Right lobe of liver (tissue), 6 donors: ENCODE measurements at places on chromosomes 1 and 21. TPM values are rescaled to one million over a fixed set of nuclear protein-coding genes. Genes with fewer than 3 reads are reported as not detected.
A peak's percentile ranks its signal among the peaks of the same experiment; 100 is the strongest.

DNA sequence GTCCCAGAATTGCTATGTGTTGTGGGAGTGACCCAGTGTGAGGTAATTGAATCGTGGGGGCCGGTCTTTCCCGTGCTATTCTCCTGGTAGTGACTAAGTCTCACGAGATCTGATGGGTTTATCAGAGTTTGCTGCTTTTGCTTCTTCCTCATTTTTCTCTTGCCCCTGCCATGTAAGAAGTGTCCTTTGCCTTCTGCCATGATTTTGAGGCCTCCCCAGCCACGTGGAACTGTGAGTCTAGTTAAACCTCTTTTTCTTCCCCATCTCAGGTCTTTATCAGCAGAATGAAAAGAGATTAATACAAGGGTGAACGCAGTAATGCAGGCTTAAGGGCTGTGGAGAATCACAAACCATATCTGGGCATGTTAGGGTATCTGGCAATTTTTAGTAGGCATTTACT is 624.0 kb downstream of the USP25 start:
- DNase-seq = no peak

DNA sequence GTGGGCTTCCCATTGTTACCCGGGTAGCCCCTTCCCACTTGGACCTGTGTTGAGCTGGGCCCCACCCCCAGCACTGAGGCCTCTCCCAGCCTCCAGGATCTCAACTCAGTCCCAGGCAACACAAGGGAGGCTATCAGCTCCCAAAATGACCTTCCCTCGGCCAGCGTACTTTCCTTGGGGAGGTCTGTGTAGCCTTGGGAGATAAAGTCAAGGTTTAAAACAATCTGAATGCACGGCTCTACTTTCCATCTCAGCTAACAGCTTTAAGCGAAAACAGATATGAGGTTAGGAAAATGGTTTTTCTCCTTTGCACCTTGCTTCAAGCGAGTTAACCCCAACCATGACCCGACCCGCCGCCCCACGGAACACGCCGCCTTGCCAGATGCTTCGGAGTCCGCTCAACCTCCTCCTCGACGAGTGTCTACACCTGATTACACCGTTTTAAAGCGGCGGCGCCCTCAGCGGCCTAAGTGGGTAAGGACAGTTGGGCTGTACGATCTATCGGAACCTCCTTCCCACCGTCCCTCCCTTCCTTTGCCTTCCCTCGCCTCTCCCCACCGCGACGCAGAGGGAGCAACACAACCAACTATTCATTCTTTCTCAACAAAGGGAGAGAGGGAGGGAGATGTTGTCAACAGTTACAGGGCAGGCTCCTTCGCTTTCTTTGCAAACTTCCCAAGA is 1.1 kb downstream of the BCAR3 start:
- DNase-seq = peak; percentile 81

GRCh38 chr1:22056936-22057335 is 4.4 kb downstream of the CDC42 start:
- no peak for DNase-seq

The RAVER2 gene
- 0.73 TPM for total RNA-seq

DNA sequence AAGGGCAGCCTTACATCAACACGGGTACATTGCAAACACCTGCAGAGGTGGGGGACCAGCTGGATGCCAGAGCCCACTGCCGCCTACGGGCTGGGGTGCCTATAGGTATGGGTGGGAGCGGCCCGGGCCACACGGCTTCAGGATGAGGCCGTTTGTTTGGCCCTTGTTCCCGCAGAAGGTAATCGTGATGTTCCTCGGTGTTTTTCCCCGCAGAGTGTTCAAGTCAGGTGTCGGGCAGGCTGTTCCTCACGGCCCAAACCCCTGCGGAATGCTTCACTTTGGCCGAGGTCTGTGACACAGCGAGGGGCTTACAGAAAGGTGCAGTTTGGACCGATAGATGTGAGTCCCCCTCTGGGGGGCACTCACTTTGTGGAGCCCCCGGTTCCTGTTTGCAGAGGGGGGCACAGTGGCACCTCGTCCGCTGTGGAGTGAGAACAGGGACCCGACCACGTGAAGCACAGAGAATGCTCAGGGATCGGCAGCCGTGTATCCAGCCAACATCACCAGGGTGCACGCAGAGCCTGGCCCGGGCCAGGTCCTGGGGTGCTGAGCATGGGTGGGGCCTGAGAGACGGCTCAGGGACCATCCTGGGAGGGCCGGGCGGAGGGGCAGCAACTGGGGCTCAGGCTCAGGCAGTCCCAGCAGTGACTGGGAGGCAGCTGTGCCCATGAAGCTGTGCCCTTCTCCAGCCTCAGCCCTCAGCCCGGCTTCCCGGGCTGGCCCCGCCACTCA is 453 bp upstream of the TTLL10 start:
- DNase-seq = peak; percentile 37

The PPIAL4G gene
- total RNA-seq = not detected

- no peak for DNase-seq
Measured at GRCh38 chr1:76625886-76626678, 241.2 kb upstream of the ST6GALNAC5 start.

DNA sequence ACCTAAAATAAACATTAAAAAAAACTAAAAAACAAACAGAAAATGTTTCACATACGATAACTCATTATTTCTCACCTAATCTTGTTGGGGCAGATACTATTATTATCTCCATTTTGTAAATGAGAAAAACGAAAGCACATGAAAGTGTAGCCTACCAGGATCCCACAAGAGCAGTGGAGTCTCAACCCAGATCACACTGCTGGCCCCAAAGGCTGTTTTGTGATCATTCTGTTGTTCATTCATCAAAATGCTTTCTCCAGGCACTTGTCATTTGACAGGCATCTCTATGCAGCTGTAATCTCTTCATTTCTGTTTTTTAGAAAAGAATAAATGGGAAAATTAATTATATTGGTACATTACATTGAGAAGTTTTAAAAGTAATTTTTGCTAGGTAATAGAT is 67.5 kb downstream of the AK5 start:
- DNase-seq = no peak

The TFF3 gene
- 6.8 TPM for total RNA-seq

DNA sequence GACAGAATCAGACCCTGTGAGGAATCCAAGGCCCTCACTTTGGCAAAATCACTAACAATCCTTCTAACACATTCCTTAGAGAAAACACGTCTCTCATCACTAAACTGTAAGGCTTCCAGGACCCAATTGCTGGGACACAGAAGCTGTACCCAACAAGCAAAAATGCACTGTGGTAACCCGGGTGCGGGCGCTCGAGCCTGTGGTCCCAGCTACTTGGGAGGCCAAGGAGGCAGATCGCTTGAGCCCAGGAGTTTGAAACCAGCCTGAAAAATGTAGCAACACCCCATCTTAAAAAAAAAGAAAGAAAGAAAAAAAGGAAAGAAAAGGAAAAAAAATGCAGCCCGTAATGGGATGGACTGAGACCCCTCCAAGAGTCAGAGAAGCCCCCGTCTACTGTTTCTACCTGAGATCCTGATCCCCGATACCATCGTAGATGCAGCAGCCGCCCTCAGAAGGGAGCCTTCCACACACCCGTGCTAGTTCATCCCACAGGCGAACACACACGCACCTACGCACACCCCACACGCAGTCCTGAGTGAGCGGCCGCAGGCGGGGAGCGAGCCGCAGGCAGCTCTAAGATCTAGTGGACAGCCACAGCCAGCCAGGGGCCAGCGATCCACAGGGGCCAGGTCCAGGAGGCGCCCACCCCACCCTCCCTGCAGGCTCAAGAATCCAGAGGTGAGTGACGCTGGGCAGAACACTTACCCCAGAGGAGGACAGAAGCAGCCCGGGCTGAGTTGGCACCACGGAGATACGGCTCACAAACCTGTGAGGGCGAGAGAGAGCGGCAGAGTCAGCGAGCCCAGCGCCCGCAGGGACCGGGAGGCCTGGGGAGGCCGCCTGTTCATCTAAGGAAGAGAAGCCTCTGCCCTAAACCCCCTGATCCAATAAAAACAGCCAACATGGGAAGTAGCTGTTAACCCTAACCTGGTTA is 20.1 kb downstream of the WDR4 start:
- no peak for DNase-seq

- DNase-seq = no peak
Measured at GRCh38 chr1:102970496-102971078, 137.7 kb downstream of the COL11A1 start.

The CFAP57 gene
- total RNA-seq = not detected

GRCh38 chr1:63642901-63643300 is 49.7 kb downstream of the PGM1 start:
- DNase-seq = no peak

The CA14 gene
- total RNA-seq = 0.20 TPM

DNA sequence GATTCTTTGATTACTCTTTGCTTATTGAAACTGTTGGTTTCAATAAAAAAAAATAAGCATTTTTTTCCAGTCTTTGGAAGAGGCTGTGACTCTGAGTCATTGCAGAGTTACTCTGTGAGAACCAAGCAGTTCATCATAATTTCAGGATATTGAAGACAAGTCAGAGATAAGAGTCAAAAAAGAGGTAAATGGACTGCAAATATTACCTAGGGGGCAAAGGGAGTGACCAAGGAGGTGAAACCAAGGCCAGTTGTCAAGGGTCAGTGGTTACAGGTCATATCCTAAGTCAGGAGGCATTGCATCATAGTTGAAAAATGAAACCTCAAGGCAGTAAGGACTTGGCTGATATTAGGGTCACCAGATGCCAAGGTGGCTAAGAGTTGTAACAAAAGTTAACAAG is 597.1 kb upstream of the USP24 start:
- no peak for DNase-seq

GRCh38 chr1:63442141-63442475 is 74.7 kb downstream of the ALG6 start:
- DNase-seq = no peak

DNA sequence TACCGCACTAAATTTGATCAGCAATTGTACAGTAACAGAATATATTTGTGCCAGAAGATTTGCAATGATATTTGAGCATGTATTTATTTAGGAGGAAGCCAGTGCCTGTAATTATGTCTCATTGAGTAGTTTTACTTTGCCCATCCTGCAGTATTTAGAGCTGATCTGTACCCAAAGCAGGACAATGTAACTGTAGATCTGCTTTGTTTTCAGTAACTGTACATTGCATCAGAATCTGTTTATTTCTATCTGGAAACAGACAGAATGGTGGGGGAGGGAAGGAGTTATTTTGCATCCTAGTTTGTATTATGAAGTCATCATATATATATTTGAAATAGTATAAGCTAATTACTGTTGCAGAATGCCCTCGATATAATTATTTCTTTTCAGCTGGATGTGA is 36.2 kb upstream of the LRRC8C start:
- DNase-seq = no peak

GRCh38 chr1:31978843-31979400 is 34.7 kb upstream of the KHDRBS1 start:
- DNase-seq = no peak

The POU3F1 gene
- total RNA-seq = not detected

The TINAGL1 gene
- total RNA-seq = 32.6 TPM

DNA sequence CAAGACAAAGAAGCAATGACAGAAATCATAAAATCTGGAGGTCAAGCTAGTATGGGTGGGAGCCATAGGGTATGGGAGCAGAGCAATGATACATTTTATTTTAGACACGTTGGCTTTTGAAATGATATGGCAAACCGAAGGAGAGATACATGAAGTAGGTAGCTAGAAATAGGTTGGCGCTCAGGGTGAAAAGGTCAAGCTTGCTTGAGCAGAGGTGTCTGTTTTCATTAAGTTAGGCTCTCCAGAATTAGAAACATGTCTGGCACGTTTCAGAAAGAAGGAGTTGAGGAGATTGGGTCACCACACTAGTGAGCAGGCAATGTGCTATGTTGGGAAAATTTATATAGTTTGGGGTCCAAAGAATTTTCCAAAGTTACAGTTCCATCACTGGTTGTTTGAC is 151.4 kb downstream of the AMY1C start:
- no peak for DNase-seq

The CACHD1 gene
- total RNA-seq = 0.59 TPM

- no peak for DNase-seq
Measured at GRCh38 chr1:54459140-54459539, 52.9 kb upstream of the SSBP3 start.

DNA sequence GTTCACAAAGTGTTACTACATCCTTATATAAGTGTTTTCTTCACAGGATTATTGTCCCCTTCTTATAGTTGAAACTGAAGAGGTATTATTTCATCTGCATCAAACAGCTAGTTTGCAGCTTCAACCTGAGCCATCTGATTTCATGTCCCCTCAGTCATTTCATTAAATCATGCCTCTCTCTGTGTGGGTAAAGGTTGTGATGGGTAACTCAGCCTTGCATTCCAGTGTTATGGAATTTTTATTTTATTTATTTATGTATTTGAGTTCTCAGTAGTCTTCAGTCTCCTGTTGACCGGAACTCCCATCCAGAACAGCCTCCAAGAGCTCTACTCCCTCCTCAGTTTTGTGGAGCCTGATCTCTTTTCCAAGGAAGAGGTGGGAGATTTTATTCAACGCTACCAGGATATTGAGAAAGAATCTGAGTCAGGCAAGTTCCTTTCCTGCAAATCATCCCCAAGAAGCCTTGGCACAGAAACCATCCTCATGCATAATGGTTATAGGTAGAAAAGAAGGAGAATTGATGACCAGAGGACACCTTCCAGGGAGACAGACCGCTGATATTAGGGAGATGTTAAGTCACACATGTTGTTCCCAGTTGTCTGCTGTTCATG is 21.8 kb downstream of the CHD1L start:
- DNase-seq = no peak

The C8B gene
- total RNA-seq = 291 TPM

The KCNJ9 gene
- total RNA-seq = not detected

DNA sequence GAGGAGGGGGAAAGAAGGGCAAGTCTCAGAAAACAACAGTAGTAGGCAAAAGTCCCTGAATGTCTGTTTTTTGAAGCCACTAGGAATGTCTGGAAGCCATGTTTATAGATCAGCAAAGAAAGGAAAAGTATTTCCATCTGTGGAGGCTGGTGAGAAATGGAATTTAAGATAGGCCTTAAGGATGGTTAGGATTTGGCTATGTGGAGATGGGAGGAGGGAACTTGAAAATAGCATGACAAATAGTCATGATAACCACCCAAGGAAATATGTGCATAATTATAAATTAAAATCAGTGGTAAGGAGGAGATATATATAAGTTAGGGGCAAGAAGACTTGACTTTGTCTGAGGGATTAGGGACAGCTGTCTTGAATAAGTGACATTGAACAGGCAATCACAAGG is 33.8 kb upstream of the FGGY start:
- DNase-seq = no peak

GRCh38 chr1:204733289-204733688 is 47.8 kb upstream of the LRRN2 start:
- no peak for DNase-seq

- no peak for DNase-seq
Measured at GRCh38 chr1:54583871-54584270, 35.8 kb downstream of the ACOT11 start.

The FNDC5 gene
- total RNA-seq = 1.7 TPM
